ENCODE measurements at places on chromosomes 3 and 15. TPM values are rescaled to one million over a fixed set of nuclear protein-coding genes. Genes with fewer than 3 reads are reported as not detected.

SST gene
- total RNA-seq, result not detected

C3orf80 gene
- total RNA-seq, result 0.59 TPM

SH2D7 gene
- not detected for total RNA-seq

SEMA3B gene
- 13.2 TPM for total RNA-seq

SYNPR gene
- total RNA-seq, result not detected

USP19 gene
- 34.7 TPM for total RNA-seq

CXCR6 gene
- not detected for total RNA-seq

TMEM40 gene
- not detected for total RNA-seq

ALS2CL gene
- 1.9 TPM for total RNA-seq

RPL4 gene
- 3,107 TPM for total RNA-seq
